ENCODE measurements at places on chromosomes 3 and 15.
A peak's percentile ranks its signal among the peaks of the same experiment; 100 is the strongest.

- DNase-seq = no peak
Measured at GRCh38 chr3:124249038-124249437, 257.1 kb upstream of the ROPN1 start.

DNA sequence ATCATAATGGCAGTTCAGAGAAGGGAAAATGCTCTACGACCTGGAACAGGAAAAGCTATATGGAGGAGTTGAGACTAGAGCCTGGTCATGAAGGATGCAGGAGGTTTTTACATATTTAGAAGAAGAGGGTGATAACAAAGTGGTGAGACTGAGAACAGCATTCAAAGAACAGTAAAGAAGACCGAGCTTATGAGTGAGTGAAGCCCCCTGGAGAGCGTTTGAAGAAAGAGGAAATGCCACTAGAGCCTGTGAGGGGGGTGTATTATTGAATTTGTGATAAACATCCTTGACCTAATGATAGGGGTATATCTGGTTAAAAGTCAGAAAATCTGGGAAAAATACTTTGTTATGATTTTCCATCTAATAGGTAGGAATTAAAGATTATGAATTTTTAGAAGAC, 4.2 kb downstream of the PARP9 start:
- no peak for DNase-seq

- DNase-seq = no peak
Measured at GRCh38 chr15:87570206-87570605, 686.3 kb downstream of the NTRK3 start.

DNA sequence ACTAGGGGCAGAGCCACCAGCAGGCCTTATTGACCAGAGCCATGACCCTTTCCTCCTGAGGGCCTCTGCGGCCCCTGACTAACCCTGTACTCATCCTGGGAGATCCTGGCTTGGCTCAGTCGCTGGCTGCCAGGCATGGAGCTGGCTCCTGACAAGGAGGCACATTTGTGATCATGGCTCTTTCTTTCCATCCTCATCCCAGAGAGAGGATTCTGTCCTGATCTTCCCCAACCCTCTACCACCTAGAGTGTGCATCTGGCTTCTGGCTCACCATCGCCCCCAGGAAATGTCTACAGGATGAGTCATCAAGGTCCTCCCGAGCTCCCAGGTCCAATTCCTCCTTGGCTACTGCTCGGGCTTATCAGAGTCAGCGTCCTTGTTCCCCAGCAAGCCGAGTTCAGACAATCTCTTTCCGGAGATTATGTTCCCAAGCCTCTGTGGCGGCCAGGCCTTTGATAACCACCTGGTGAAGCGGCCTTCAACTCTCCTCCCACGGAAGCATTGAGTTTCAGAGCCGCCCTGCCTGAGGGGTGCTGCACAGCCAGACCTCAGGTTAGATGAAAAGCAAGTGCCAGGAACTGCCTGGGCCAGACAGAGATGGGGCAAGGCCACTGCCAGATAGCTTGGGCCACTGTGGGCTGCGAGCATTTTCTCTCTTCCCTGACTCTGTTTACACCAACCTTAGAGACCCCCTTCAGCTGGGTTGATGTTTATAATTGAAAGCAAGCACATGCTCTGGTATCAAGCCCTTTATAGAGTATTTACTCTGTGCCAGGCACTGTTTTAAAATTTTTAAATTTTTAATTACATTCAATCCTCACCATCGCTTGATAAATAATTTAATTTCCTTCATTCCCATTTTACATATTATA, 44.3 kb upstream of the MRPS22 start:
- no peak for DNase-seq

DNA sequence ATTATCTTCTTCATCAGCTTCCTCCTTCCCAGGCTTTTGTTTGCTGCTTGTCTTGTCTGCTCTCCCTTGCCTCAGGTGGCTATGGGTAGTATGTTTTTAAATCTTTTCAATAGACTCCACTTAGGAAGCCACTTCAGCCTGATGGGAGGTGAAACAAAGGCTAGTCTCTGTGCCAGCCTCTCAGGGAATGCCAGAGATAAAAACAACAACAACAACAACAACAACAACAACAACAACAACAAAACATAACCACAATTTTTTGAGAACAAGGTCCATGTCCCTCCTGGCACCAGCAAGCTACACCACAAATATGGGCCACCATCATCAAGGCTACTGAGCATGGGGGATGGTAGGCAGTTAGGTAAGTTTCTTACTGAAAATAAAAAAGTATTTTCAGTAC, 64.8 kb upstream of the UBP1 start:
- DNase-seq = no peak

- peak; percentile 75 for DNase-seq
Measured at GRCh38 chr3:7166460-7166859, 305.5 kb downstream of the GRM7 start.

GRCh38 chr3:54004335-54004734, 112.7 kb upstream of the SELENOK start:
- no peak for DNase-seq

DNA sequence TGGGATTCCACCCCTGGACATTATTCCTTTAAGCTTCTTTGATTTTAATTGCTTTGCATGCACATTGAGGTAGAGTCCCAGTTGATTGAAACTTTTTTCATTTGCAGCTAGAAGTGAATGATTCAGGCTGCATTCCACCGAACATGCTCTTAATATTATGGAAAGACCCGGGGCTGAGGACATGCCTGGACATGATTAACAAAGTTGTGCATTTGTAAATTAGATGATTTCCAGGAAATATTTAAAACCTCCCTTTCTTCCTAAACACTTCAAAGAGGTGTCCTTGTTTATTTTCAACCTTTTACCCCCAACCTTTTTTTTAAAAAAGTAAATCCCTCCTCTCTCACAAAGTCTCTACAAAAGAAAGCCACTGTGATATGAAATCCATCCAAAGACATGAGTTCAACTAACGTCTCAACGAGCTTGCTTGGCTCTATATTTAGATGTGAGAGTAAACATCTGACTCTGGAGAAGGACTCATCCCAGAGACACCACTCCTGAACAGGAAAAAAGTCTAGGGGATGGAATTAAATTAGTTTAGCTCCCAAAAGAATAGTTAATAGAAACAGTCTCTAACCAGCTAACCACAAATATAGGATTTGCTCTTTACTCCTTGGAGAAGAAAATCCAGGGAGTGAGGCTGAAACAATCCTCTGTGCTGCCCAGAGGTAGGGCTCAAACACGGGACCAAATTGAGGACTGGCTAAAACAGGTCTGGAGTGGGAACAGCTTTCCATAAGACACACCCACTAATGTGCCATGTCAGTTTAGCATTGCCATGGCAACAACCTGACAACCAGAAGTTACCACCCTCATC, 83.1 kb downstream of the XXYLT1 start:
- no peak for DNase-seq

- no peak for DNase-seq
Measured at GRCh38 chr3:100454677-100455076, 37.7 kb upstream of the TMEM45A start.

DNA sequence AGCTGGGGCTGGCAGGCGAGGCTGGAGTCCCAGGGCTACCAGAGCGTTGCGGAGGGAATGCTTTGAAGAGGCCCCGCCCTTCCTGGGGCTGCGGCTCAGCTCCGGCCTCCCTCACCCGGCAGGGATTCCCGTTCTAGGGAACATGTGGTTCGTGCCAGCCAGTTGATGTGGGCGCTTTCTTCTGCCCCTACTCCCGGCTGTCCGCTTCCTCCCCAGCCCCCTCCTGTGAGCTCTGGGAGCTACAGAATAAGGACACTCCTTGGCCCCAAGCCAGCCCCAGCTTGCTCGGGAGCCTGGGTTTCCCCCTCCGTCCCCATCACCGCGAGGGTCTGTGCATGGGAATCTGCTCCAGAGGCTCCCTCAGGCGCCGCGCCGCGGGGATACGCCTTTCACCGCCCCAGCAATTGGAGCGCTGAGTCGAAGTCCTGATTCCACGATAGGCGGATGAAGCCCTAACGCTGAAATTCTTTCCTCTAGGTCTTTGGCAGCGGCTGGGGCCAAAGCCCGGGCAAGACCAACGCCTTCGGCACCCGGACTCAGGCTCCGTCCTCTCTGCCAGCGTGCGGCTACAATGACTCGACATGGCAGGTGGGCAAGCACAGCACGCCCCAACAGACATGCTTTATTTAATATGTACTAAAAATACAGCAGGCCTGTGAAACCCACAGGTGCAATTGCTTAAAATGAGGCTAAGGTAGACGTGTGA, 69.5 kb downstream of the KLF15 start:
- DNase-seq = no peak

DNA sequence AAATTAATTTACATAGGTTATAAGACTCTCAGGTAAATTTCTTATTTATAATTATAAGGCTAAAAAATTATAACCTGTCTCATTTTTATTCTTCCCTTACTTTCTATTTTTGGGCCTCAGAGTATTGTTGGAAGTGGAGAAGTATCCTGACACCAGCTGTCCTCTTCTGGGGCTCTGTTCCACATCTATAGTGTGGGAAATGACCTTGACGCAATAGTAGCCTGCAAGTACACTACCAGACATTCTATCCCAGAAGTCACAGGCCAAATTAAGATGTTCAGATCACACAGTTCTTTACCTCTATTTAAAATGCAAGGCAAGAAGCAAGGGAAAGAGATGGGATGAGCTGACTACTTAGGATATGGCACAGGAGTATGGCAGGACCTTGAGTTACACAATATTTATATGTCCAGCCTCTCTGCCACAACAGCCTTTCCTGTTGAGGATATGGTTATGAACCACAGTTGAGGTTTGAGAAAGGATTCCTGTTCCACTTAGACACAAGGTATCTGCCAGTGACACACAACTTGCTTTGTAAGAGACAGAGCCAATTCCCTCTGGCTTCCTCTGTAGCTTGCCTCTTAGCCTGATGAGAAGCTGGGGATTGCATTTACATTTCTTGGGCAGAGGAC, 158.0 kb upstream of the IL12A start:
- DNase-seq = no peak

- DNase-seq = no peak
Measured at GRCh38 chr15:93823971-93824913, 407.1 kb upstream of the MCTP2 start.

- no peak for DNase-seq
Measured at GRCh38 chr3:11549580-11550140, 94.1 kb downstream of the VGLL4 start.

DNA sequence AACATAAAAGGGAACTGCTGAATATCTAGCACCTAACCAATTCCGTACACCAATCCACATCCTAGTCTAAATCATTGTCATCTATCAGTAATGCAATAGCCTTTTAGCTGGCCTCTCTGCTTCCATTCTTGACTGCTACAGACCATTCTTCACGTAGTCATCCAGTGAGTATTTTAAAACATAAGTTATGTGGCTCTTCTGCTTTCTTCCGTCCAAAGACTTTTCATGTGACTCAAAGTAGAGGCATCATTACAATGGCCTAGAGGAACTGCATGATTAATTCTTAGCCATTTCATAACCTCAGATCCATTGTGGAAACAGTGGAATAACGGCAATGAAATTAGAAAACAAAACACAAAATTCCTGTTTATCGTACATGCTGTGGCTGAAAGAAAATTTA, 88.9 kb upstream of the CBLB start:
- no peak for DNase-seq

DNA sequence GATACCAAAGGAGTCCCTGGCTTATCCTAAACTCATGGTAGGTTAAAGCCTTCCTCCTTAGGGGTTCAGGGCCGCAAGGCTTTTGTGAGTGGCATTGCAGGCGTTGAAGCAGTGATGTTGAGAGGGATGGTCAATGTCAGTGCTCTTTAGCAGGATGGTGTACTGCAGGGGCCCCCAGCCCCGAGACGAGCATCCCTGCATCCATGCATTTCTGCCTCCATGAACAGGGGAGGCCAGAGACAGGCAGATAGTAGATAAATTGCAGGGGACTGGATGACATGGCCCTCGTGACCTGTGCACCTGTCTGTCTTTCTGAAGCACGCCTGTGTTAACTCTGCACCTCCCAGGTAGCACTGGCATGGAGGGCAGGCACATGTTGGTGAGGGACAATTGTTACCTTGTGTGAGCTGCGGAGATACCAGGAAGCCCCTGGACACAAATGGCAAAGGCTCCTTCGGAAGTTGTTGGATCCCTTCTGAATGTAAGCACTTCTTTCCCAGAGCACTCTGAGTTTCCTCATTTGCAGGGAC, 133.5 kb downstream of the SNRPN start:
- peak; percentile 38 for DNase-seq

DNA sequence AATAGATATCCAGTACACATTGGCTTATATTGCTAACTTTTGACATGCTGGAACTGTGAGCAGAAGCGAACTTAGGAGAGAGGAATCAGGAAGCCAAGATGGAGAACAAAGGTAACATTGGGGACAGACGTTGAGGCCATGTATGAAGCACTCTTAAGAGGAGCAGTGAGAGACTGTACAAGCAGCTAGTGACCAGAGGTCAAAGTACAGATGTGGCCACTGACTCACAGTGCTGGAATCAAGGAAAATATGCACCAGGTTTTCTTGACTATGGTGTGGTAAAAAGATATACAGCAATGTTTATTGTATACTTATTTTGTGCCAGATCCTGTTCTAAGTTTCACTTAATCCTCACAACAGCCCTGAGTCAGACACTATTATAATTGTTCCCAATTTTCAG, 2.0 kb upstream of the IL20RB start:
- DNase-seq = no peak
